A549 treated with DMSO at 1 μM for 4 hours (cell line): ENCODE measurements at places on chromosomes 12 and 14. TPM values are rescaled to one million over a fixed set of nuclear protein-coding genes. Genes with fewer than 3 reads are reported as not detected.

Gene SLC38A2
- total RNA-seq = 87.4 to 142 TPM (median 122 TPM) in 5 replicates

Gene MYH7
- not detected in 5 replicates for total RNA-seq

Gene FAR2
- not detected in 5 replicates for total RNA-seq

Gene ANP32D
- not detected in 5 replicates for total RNA-seq

Gene PTPRO
- 0.05 to 0.08 TPM in 2 of 5 replicates, not detected in the others for total RNA-seq

Gene TSHR
- total RNA-seq = not detected in 5 replicates

Gene KRT78
- 0.07 to 0.19 TPM (median 0.16 TPM) in 3 of 5 replicates, not detected in the others for total RNA-seq

Gene TMEM233
- 0.02 to 0.14 TPM (median 0.11 TPM) in 5 replicates for total RNA-seq

Gene ING4
- 13.5 to 18.2 TPM (median 15.7 TPM) in 5 replicates for total RNA-seq

Gene VASH1
- 3.8 to 5.0 TPM (median 4.0 TPM) in 5 replicates for total RNA-seq

Gene NAV3
- 15.7 to 22.9 TPM (median 22.3 TPM) in 5 replicates for total RNA-seq

Gene PLA2G1B
- total RNA-seq = not detected in 5 replicates

Gene SGPP1
- 13.4 to 21.4 TPM (median 16.9 TPM) in 5 replicates for total RNA-seq

Gene IL23A
- total RNA-seq = 0.32 to 0.84 TPM (median 0.50 TPM) in 5 replicates

Gene PRR4
- 1.6 to 3.5 TPM (median 3.1 TPM) in 5 replicates for total RNA-seq

Gene NTF3
- total RNA-seq = not detected in 5 replicates

Gene SLC5A8
- not detected in 5 replicates for total RNA-seq

Gene NKX2-1
- total RNA-seq = 0.04 to 0.07 TPM in 2 of 5 replicates, not detected in the others

Gene IGFBP6
- total RNA-seq = 169 to 240 TPM (median 226 TPM) in 5 replicates

Gene CISTR
- not detected in 5 replicates for total RNA-seq

Gene TAS2R20
- total RNA-seq = 0.10 to 0.12 TPM (median 0.11 TPM) in 3 of 5 replicates, not detected in the others

Gene SOX5
- total RNA-seq = not detected in 5 replicates

Gene CFAP251
- total RNA-seq = 1.1 to 2.4 TPM (median 1.4 TPM) in 5 replicates

Gene GYS2
- total RNA-seq = not detected in 5 replicates

Gene MIPOL1
- 1.9 to 3.5 TPM (median 3.3 TPM) in 5 replicates for total RNA-seq

Gene SERPINA1
- 0.37 to 0.92 TPM (median 0.63 TPM) in 5 replicates for total RNA-seq

Gene TSPAN19
- total RNA-seq = not detected in 5 replicates

Gene CHST11
- 33.1 to 42.0 TPM (median 36.1 TPM) in 5 replicates for total RNA-seq

Gene SYNDIG1L
- total RNA-seq = not detected in 5 replicates

Gene ADCY4
- total RNA-seq = not detected in 5 replicates

Gene CD163
- total RNA-seq = 0.06 TPM in 1 of 5 replicates, not detected in the others

Gene SBNO1
- 23.4 to 34.3 TPM (median 31.0 TPM) in 5 replicates for total RNA-seq

Gene PLEKHG7
- 0.02 to 0.16 TPM in 2 of 5 replicates, not detected in the others for total RNA-seq

Gene MFAP5
- 0.07 to 0.86 TPM (median 0.16 TPM) in 4 of 5 replicates, not detected in the other for total RNA-seq

Gene ENO2
- total RNA-seq = 37.1 to 44.4 TPM (median 42.7 TPM) in 5 replicates

Gene TAS2R19
- 0.09 to 0.25 TPM in 2 of 5 replicates, not detected in the others for total RNA-seq

Gene RASSF8
- total RNA-seq = 6.8 to 12.3 TPM (median 10.4 TPM) in 5 replicates

Gene MYF5
- not detected in 5 replicates for total RNA-seq

Gene MBD6
- 24.5 to 31.9 TPM (median 28.6 TPM) in 5 replicates for total RNA-seq

Gene CLBA1
- 15.9 to 17.7 TPM (median 16.7 TPM) in 5 replicates for total RNA-seq

Gene TAS2R10
- 0.09 to 0.13 TPM in 2 of 5 replicates, not detected in the others for total RNA-seq

Gene AMDHD1
- total RNA-seq = 1.9 to 3.4 TPM (median 2.4 TPM) in 5 replicates

Gene TRAF3
- 21.5 to 32.1 TPM (median 28.5 TPM) in 5 replicates for total RNA-seq

Gene LIN7A
- total RNA-seq = 0.18 to 0.62 TPM (median 0.46 TPM) in 5 replicates

Gene PSMA3
- 187 to 247 TPM (median 210 TPM) in 5 replicates for total RNA-seq

Gene MAP3K9
- total RNA-seq = 4.3 to 5.5 TPM (median 4.9 TPM) in 5 replicates

Gene P2RX2
- not detected in 5 replicates for total RNA-seq

Gene SYCP3
- total RNA-seq = 0.12 to 0.14 TPM in 2 of 5 replicates, not detected in the others

Gene RIMBP2
- not detected in 5 replicates for total RNA-seq

Gene RASSF3
- total RNA-seq = 28.3 to 39.5 TPM (median 33.2 TPM) in 5 replicates

Gene GALNT8
- not detected in 5 replicates for total RNA-seq
